ENCODE measurements at places on chromosomes 16 and 17. TPM values are rescaled to one million over a fixed set of nuclear protein-coding genes. Genes with fewer than 3 reads are reported as not detected.

Gene ARHGAP44
- polyA plus RNA-seq = 4.2 TPM

Gene RAB40B
- 8.0 TPM for polyA plus RNA-seq

Gene PRDM7
- not detected for polyA plus RNA-seq

Gene HSD17B1
- 2.2 TPM for polyA plus RNA-seq

Gene LGALS9
- 18.8 TPM for polyA plus RNA-seq

DNA sequence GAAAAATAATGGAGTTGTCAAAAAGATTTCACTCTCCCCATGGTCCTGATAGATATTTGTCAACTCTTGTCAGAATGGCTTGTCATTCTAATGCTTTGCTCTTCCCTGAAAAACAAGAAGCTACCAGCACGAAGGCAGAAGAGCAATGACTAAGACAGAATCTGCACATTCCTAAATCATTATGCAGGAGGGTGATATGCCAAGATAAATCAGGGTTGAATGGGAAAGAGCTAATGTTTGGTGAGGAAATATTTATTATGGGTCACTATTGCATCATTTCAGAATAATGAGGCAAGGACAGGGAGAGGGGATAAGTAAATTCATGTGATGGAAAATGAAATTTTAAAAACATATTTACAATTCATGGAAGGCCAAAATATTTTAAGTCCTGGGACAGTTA, 297.5 kb upstream of the XYLT1 start:
- no peak for DNase-seq

DNA sequence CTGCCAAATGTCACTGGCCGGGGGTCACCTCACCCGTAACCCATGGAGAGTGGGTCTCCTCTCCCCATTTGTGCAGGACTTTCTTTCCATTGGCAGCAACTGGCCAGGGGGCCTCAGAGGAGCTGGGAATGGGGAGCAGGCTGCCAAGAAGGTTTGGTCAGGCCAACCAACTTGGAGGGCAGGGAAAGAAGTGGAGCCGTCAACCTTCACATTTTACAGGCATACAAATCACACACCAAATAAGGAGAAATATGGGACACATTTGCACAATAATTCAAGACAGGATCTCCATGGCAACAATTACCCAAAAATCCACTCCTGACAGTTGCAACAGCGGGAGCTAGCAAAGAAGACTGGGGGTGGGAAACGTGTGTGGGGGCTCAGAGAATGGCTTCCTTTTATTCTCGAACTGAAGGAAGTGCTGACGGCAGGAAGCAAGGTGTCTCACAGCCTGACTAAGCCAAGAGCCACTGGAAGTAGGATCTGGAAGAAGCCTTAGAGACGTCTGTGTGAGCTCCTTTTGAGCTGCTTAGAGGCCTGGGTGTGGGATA, 20.9 kb downstream of the RPRML start:
- DNase-seq = no peak

DNA sequence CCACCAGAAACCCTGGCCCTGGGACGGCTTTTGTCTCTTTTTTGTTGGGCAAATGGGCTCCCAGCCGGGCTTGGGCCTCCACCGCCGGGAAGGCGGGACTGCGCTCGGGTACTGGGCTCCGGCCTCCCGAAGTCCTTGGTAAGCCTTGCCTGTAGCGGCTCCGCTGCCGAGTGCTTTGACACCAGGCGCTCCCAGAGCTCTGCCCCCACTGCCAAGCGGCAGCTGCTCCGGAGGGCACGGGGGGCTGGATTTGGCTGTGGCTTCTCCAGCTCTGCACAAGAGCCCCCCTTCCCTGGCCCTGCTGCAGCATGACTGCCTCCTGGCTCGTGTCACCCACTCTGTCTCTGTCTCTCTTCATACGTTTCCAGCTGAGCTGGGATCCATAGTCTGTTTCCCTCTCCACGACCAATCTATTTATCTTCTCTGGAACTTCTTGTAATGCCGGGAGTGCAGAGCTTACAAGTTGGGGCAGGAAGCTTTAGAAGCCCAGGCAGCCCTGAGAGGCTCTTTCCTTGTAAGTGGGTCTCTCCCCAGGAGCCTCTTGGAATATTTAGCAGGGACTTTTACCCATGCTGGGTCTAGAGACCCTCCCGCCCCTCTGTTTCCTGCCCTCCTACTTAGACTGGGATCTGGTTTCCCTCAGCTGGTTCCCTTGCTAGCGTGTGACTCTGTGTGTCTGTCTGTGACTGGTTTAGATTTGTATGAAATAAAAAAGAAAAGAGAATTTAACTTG, 246.9 kb upstream of the GSE1 start:
- DNase-seq = no peak

GRCh38 chr16:48123104-48123788, 32.5 kb downstream of the ABCC12 start:
- no peak for DNase-seq

DNA sequence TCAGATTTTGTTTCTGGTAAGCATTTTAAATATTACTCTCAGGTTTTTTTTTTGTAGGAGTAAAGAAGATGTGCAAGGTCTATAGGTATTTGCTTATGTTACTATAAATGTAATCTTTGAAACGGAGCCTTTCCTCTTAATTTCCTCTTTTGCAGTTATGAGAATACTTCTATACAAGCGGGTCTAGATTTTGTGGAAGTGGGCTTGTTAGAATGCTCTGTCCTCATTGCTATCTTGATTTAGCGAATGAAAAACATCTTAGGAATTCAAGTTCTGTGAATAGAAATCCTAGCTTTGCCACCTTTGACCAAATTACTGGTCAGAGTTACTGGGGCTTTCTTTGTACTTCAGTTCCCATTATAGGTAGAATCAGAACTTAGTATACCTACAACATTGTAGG, 80.3 kb downstream of the EFCAB13 start:
- no peak for DNase-seq

GRCh38 chr17:49582789-49583188, 7.1 kb downstream of the NXPH3 start:
- no peak for DNase-seq

- no peak for DNase-seq
These were observed 51.6 kb upstream of the CRISPLD2 start for GRCh38 chr16:84768061-84768807.

DNA sequence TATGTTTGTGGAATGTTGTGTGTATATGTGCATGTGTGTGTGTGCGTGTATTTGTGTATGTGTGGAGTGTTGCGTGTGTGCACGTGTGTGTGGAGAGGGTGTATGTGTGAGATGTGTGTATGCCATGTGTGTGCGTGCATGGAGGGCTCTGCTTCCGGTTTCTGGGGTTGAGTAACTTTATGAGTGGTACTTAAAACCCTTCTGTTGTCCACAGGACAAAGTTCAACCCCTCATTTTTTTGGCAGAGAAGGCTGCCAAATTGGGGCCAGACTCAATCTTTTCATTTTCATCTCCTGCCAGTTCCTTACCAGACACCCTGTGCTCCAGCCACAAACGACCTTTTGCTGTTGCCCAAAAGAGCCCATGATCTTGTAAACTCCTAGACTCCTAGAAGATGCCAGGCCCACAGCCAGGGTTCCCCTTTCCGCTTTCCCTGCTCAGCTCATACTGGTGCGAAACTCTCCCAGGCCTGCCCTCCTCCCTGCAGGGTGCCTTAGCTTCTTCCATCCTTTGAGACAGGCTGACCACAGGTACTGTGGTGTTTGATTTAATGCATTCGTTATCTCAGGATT, 100.2 kb downstream of the CMIP start:
- no peak for DNase-seq

DNA sequence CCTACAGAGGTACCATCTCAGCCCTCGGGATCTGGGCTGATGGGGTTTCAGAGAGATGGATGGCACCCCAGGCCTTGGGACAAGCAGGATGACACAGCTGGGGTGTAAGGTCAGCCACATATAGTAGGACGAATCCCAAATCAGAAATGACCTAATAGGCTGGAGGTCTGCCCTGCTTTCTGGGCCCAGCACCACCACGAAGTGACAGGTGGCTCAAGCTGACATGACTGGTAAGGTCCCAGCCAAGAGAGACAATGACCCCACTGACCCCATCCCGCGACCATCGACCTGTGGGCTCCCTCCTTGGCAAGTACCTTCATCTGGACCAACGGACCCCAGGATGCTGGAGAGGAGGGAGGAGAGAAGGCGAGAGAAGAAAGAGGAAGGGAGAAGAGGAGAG, 15.6 kb downstream of the CAMKK1 start:
- DNase-seq = no peak

DNA sequence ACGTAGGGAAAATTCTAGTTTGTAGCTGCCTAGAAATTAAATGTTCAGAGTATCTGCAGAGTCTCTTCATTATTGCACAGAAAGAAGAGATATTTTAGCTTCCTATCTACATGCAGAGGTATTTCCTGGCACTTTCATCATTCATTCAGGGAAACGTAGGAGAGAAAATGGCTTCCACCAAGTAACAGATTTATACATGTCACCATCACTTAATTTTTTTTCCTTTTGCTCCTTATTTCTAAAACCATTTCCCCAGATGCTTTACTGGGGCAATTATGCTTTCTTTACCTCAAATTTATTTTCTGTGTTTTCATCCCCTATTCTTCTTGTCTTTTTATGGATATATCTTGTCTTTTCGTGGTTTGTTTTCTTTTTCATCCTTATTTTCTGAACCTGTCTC, 18.5 kb downstream of the ATP6V0A1 start:
- no peak for DNase-seq

DNA sequence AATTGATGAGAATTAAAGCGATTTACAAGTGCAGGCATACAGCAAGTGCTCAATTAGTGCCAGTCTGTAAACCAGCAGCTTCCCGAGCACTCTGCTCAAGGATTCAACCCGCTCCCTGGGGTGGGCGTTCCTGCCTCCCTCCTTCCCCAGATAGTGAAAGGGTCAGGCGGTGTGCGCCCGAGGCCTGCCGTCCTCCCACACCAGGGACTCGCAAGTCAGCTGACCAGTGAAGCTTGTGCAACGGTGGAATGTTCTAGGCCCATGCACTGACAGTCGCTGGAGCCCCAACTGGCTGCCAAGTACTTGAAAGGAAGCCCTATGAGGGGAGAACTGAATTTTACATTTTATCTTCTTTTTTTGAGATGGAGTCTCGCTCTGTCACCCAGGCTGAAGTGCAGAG, 53.5 kb upstream of the PABPN1L start:
- DNase-seq = no peak

DNA sequence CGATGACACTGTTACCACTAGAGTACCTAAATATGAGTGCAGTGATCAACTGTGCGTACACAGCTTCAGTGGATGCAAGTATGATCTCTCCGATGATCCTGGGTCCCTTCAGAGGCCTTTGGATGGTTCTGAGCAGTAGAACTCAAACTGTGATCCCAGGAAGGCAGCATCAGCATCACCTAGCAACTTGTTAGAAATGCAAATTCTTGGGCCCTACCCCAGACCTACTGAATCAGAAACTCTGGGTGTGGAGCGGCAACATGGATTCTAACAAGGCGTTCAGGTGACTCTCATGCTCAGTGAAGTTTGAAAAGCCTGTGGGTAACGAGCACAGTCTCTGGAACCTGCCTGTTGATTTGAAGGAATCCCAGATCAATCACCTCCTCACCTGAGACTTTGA, 25.4 kb downstream of the TOX3 start:
- no peak for DNase-seq

- no peak for DNase-seq
These were observed 90.2 kb downstream of the MRM1 start for GRCh38 chr17:36691606-36692005.

GRCh38 chr16:30785126-30786106, 1.6 kb downstream of the ZNF629 start:
- no peak for DNase-seq

GRCh38 chr17:71440513-71440912, 680.3 kb upstream of the SOX9 start:
- DNase-seq = no peak

DNA sequence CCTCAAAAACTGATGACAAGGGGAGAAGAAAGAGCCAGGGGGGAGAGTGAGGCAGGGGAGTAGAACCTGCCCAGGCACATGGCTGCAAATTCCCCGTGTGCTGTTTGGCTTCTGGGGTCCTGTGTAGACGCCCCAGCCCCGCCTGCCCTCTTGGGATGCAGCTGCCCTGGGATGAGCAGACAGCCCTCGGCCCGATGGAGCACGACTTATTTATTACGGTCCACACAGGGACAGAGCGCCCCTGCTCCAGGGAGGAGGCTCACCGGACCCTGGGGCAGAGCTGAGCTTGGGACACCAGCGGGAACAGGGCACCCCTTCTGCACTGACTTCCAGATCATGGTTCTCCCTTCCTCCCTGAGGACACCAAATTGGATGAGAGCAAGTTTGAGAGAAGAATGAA, 9.1 kb downstream of the LDHD start:
- no peak for DNase-seq

DNA sequence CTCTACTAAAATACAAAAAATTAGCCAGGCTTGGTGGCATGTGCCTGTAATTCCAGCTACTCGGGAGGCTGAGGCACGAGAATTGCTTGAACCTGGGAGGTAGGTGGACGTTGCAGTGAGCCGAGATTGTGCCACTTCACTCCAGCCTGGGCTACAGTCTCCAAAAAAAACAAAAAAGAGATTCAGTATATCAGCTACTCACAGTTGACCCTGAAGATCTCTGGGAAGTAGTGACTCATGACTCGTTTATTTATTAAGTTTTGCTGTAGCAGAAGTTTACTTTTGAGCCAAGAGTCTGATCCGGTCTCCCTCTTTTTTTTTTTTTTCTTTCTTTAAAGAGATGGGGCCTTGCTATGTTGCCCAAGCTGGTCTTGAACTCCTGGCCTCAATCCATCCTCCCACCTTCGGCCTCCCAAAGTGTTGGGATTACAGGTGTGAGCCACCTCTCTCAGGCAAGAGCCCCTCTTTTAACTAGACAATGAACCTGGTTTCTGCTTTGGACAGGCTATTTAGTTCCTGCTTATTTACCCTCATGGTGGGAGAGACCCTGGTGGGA, 4.4 kb downstream of the MVP start:
- no peak for DNase-seq

DNA sequence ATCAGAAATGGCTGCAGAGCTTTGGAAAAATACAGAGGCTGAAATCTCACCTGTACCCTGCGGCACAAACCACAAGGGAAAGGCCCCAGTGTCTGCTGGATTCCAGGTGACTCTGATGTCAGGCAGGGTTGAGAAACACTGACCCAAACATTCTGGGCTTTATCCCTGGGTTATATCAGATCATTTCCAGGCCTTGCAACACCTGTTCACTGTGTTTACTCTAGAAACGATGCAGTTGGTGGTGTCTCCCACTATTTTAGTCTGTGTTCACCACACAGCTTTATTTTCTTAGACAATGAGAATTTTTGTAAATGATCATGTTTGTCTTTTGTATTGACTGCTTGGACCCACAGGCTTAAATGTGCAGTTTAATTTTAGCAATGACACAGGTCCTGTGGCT, 151.5 kb upstream of the SDK2 start:
- no peak for DNase-seq

- DNase-seq = peak; percentile 79
These were observed at the start of gene RAD51D for GRCh38 chr17:35119370-35120165. TSS of gene RAD51D (minus strand) at chr17:35119860. CDS start at chr17:35119613, 247 bp downstream.

- DNase-seq = no peak
These were observed 79.1 kb downstream of the CFDP1 start for GRCh38 chr16:75354170-75354569.

DNA sequence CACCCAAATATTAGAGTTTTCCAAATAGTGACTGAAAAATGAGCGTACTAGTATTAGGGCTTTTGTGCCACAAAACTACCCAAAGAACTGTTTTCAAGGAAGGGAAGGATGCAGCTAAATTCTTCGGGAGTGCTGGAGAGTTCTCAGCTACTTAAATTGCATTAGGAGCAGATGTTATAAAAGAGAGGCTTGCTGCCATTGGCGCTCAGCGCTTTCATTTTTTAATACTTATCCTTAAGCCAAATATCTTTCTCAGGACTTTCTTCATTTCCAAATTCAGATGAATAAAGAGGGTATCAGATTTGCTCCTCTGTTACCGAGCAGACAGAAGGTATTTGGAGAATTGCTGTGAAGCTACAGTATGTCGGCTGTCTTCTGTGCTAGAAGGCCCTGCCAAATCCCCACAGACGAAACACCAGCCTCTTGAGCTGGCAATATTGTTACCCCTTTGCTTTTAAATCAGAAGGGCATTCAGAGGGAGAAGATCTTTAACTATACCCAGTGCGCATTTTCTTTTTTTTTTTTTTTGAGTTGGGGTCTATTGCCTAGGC, 47.2 kb upstream of the CLEC18A start:
- DNase-seq = no peak
